ENCODE measurements at places on chromosomes 1 and 21. TPM values are rescaled to one million over a fixed set of nuclear protein-coding genes. Genes with fewer than 3 reads are reported as not detected.

GRCh38 chr21:40733024-40733397 lies 113.9 kb downstream of the DSCAM start:
- DNase-seq = no peak

GRCh38 chr1:207151920-207152319 lies 47.9 kb downstream of the C4BPA start:
- no peak for DNase-seq

- no peak for DNase-seq
Measured at GRCh38 chr1:114021665-114022099, 42.4 kb downstream of the OLFML3 start.

Gene TNNT2
- 3.0 TPM for polyA plus RNA-seq

Gene CYP4A11
- not detected for polyA plus RNA-seq
